ENCODE measurements at places on chromosomes 5 and 9.

DNA sequence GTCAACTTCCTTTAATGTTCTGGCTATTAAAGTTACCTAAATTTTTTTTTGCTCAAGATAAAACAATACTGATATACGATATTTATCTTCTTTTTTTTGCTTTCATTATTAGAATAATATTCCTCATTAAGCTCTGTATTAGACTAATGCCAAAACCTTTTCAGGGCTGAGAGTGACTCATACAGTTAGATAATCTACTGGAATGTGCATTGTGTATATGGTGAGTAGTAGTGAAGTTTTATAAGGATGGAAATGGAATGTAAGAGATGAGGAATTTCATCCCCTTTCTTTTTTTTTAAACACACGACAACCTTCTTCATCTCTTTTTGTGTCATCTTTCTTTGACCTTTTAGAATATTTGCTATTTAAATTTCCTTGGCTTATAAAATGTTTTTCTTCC is 268.6 kb downstream of the ISL1 start:
- DNase-seq = no peak

- no peak for DNase-seq
Observed at GRCh38 chr9:18060269-18060934, 413.6 kb upstream of the ADAMTSL1 start.

- no peak for DNase-seq
Observed at GRCh38 chr5:67453111-67453905, 256.7 kb upstream of the CD180 start.

DNA sequence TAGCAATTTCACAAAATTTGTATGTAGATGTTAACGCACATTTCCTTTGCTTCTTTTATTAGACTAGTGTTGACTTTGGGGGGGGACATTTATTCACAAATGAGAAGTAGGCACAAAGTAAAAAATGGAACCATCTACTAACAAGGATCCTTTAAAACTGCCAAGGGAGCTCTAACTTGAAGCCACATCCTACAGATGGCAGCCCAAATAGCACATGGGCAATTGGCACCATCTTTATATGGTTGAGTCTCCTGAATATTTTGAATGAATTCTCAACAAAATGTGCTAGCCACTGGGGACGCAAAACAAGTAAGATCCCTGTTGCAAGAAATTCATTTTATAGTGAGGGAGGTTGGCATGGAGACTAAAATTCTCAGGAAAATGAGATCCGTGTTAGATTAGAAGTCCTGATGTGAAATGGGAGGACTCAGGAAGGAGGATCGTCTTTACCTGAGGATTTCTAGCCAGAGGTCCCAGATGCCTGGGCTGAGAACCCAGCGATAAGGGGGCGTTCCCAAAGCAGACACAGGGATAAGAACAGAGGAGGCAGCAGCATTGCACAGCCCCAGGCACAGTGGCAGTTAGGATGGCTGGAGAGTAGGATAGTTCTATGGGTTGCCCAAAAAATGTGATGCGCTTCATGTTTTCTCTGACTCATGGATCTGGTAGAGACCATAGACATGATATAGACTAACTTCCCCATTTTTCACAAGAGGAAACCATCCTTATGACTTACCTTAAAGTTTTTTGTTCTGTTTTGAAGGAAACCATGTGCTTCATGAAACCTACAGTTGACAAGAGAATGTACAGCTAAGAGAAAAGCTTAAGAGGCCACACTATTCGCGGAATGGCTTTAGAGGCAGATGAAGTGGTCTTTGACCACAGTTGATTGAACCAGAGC is 37.4 kb downstream of the C9orf152 start:
- DNase-seq = no peak

DNA sequence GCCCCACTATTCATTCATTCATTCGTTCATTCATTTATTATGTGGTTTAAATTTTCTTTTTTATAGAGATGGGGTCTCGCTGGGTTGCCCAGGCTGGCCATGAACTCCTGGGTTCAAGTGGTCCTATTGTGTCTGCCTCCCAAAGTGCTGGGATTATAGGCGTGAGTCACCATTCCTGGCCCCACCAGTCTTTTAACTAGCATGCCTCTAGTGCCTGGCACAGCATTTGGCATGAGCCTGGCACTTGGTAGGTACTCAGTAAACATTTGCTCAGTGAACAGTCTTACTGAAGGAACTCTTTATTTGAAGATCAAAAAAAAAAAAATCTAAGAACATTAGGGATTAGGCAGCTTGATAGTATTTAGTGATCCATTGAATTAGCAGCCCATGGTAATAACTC is 98.1 kb downstream of the KDM4C start:
- no peak for DNase-seq

- no peak for DNase-seq
Observed at GRCh38 chr5:171629628-171630349, 155.8 kb upstream of the SMIM23 start.

GRCh38 chr9:2255128-2255527 is 240.0 kb downstream of the SMARCA2 start:
- DNase-seq = no peak

DNA sequence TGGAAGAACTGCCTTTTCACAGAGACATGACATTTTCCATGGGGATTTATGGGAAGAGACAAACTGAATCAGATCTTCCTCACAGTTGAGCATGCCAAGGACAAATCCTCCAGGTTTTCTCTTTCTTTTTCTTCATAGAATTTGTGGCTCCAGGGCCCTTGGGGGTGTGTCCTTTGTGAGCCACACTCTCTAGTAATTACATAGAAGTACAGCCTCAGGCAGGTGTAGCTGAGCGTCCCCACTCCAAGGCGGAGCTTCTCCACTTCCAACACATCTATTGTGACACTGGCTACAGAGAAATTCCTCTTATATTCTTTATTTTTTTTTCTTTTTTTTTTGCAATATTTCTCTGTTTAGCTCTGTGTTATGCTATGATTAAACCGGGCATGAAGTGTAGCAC is 420.5 kb upstream of the CD180 start:
- DNase-seq = no peak

DNA sequence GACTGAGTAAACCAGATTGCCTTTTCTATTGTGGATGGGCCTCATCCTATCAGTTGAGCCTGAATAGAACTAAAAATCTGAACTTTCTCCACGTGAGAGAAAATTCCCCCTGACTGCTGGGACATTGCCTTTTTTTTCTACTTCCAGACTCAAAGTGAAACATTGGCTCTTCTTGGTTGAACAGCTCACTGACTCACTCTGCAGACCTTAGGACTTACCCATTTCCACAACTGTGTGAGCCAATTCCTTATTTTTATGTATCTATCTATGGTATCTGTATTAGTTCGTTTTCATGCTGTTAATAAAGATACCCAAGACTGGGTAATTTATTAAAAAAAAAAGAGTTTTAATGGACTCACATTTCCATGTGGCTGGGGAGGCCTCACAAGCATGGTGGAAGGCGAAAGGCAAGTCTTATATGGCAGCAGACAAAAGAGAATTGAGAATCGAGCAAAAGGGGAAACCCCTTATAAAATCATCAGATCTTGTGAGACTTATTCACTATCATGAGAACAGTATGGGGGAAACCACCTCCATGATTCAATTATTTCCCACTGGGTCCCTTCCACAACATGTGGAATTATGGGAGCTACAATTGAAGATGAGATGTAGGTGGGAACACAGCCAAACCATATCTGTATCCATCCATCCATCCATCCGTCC is 306.7 kb upstream of the SLC24A2 start:
- no peak for DNase-seq

DNA sequence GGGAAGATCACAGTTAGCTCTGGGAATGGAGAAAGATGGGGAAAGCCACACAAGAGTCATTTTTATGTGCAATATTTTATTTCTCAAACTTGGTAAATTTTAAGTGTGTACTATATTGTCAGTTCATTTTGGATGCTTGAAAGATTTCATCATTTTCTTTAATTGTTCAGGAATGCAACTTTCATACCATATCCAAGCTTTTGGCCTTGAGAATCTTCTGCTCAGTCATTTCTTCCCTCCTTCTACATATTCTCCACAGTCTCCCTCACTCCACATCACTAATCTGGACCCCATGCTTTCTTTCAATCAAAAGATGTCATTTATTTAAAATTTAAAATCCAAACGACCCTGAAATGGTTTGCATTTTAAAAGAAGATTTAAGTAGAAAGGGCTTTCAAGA is 135.4 kb downstream of the FAM114A2 start:
- DNase-seq = no peak

Measured in midbrain (tissue), 1 donor.